ENCODE measurements at places on chromosomes 6 and 20.

- no peak for DNase-seq
Measured at GRCh38 chr6:163170294-163170883, 244.1 kb upstream of the QKI start.

DNA sequence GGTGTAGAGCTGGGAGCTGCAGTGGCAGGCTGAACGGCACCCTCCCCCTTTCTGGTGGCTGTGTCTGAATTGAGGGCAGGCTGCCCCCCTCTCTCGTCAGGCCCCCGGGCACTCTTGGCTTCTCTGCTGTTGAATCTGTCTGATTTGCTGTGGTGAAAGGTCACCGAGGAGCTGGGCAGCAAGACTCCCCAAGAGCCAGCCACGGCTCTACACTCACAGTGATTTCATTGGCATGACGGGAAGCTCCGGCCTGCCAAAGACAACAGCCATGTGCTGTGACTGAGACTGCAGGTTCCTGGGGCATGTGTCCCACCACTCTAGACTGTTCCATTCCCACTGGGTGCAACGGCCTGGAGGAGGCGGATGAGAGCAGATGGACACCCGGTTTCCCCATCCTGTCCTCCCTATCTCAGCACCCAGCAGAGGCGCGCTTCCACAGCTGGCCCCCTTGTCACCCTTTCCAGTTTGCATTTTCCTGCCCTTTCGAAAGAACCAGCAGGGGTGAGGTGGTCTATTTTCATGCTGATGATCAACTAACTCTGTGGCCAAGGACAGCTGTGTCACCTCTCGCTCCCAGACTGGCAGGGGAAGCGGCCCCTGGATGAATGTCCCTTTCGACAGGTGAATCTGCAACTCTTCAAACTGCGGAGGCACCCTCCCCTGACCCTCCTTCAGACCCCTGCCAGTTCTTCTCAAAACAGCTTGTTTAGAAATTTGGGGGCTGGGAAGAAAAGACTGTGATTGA, 2.2 kb downstream of the APCDD1L start:
- no peak for DNase-seq

- no peak for DNase-seq
Measured at GRCh38 chr20:34549291-34549928, 9.1 kb upstream of the MAP1LC3A start.

- DNase-seq, result no peak
Measured at GRCh38 chr20:59448851-59449444, 148.5 kb downstream of the EDN3 start.

- DNase-seq, result no peak
Measured at GRCh38 chr6:39468385-39468784, 145.9 kb upstream of the KCNK16 start.

DNA sequence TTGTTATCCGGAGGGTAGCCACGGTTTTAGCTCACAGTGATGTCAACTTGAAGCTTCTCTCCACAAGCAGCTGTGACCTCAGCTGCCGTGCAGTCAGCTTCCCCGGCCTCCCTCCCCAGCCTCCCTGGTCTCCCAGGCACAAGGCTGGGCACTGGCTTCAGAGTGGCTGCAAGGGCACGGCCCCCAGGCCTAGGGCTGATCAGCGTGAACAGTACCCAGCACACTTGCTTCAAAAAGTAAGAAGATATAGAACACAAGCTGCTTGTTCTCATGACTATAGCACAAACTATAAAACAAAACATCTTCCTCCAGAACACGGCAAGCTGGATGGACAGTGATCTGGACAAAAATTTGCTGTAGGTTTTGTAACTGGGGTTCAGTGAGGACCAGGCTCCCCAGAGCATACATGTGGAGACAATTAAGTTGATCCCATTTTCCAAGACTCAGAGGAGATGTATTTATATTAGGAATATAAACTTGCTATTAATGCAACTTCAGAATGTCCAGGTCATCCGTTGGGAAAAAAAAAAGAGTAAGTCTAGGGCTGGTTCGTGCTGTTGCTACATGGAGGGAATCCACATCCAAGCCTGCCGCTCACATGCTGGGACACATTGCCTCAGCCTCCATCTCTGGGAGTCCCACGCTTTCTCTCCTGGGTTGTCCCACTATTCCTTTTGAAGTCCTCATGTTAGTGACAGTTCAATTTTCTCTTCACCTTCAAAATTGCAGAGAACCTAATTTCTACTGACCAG, 199.4 kb upstream of the THBS2 start:
- DNase-seq, result no peak

DNA sequence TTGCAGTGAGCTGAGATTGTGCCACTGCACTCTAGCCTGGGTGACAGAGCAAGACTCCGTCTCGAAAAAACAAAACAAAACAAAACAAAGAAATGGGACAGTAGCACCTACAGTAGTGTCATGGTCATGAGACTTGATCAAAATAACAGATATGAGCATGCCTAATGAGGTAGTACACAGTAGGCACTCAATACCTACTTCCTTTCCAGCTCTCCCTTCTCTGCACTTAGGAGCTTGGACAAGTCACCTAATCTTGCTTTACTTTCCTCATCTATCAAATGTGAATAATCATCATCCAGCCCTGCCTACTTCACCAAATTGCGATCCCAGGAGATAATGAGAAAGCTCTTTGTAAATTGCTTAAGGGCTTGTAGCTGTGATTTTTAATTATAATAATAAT, 55.4 kb upstream of the EPB41L1 start:
- DNase-seq, result no peak

- no peak for DNase-seq
Measured at GRCh38 chr20:38126932-38127621, 38.0 kb downstream of the TGM2 start.

- DNase-seq, result no peak
Measured at GRCh38 chr6:134937426-134937825, 12.5 kb downstream of the ALDH8A1 start.

DNA sequence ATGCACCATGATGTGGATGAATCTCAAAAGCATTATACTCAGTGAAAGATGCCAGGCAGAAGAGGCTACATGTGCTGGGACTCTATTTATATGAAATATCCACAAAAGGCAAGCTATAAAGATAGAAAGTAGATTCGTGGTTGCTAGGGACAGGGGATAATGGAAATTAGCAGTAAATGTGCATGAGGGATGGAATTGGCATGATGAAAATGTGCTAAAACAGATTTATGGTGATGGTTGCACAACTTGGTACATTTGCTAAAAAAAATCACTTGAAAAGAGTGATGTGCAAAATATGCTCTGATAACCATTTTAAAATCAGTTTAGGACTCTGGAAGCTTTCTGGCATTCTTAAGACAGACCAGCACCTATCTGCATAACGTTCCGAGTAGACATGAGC, 61.6 kb downstream of the ALDH8A1 start:
- DNase-seq, result no peak

- no peak for DNase-seq
Measured at GRCh38 chr20:17896193-17896723, 72.3 kb downstream of the SNX5 start.

GRCh38 chr6:161837854-161838253, 564.0 kb upstream of the AGPAT4 start:
- no peak for DNase-seq

GRCh38 chr20:34859826-34860545, 12.7 kb downstream of the GGT7 start:
- DNase-seq, result no peak

DNA sequence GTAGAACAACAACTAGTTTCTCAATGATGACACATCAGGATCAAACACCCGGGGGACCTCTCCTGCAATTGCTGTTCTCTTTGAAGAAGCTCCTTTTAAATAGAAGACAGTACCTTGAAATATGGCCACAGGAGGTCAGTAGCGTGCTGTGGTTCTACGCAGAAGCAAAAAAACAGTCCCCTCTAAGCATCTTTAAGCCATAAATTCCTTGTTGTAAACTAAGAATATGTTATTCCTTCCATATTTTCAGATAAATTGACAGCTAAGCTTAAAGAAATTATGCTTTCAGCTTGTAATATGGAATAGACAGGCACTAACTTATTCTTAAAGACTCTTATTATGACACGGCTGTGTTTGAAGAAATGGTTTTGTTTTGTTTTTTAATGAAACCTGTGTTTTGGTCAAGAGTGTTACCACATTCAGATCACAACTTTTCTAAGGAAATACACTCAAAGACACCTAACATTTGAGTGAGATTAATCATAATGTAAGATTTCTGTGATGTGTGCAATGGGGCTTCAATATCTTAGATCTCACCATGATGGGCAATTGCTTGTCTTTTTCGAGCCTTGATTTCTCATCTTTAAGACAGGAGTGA, 49.7 kb upstream of the IL20RA start:
- peak; percentile 96 for DNase-seq

- peak; percentile 43 for DNase-seq
Measured at GRCh38 chr6:36829919-36830544, 9.2 kb downstream of the CPNE5 start.

GRCh38 chr6:170445971-170446370, 107.1 kb downstream of the PSMB1 start:
- no peak for DNase-seq

DNA sequence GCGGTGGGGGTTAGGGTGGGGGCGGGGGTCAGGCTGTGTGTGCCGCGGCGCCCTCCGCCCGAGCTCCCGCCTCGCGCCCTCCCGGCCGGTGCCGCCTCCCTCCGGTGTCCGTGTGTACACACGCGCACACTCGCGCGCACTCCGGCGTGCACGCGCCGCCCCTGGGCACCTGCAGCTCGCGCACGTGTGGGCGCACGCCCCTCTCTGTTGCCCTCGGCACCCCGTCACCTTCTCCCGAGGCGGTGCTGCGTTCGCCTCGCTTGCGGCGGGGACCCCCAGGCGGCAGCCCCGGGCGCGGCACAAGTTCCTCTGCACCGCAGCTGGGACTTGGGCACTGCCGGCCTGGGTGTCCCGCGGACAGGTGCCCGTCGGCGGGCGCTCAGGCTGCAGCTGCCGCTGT, 525 bp downstream of the MACROD2 start:
- DNase-seq, result no peak

DNA sequence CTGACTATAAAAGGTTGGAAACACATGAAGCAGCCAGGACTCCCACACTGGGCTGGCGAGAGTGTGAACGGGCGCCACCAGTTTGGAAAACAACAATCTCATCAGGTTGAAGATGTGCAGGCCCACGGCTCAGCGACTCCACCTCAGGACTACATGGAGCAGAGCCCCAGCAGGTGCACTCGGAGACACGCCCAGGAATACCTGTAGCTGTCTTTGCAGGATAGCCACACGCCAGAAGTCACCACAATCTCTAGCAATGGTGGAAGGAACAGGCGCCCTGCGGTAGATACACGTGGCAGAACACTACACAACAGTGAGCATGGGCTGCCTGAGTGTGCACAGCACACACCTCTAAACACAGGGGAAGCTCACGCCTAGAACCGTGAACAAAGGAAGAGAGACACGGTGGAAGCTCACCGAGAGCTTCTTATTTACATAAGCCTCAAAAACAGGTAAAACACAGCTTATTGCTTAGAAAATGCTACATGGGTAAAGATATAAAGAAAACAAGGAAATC, 28.7 kb upstream of the RPS6KA2 start:
- DNase-seq, result no peak

DNA sequence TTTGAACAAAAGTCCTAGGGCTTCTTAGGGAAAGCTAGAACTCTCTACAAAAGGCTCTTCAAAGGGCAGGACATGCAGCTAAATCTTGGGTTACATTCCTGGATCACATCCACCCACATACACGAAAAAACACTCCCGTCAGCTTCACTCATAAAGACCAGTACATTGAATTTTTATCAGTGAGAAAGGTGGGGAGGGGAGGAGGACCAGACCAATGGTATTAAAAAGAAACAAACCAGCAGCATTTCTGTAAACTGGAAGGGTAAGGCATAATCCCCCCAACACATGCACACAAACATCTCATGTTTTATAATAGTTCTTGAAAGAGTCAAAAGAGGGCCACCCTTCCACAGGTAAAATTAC, 31.6 kb downstream of the MYLK4 start:
- no peak for DNase-seq

GRCh38 chr6:150343434-150343833, 25.4 kb upstream of the IYD start:
- no peak for DNase-seq

- DNase-seq, result no peak
Measured at GRCh38 chr6:145904868-145905267, 59.3 kb downstream of the SHPRH start.

DNA sequence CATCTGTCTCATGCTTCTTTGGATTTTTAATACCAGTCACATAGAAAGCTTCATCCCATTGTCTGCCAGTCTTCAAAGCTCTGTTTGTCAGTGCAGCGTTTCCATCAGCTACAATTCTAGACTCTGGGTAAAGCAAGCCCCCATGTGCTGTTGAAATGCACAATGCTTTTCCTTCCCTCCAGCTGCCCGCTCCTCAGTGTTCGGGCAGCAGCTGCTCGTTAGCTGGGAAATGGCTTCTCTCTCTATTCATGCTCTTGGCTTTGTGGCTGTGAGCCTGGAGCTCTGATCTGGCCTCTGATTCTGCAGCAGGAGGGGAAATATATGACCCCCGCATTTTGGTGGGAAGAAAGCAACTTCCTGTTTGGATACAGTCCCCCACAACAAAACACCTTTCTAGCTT, 213.0 kb upstream of the CDYL start:
- no peak for DNase-seq

- DNase-seq, result no peak
Measured at GRCh38 chr6:127879685-127880084, 21.2 kb downstream of the THEMIS start.

GRCh38 chr6:163923658-163924411, 509.3 kb downstream of the QKI start:
- DNase-seq, result no peak

DNA sequence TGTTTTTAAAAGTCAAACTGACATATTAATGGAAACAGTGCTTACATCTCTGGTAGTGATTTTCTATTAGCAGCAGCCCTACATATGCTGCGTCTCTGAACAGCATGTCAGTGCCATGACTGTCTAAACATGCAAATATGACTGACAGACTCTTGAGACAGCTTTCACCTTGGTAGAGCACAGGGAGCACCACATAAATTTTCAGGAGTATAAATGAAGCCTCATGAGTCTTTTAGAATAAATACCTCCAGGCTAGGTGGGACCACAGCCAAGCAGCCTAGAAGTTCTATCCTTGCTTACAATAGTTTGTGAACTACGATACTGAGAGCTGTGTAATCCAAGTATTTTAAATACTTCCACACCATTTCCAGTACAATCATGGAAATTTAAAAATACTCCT, 410.7 kb upstream of the RUNX2 start:
- DNase-seq, result no peak

- no peak for DNase-seq
Measured at GRCh38 chr6:894274-894673, 201.3 kb upstream of the EXOC2 start.

Measured in tibial nerve (tissue), 4 donors.